ENCODE measurements at places on chromosomes 6 and 20.

DNA sequence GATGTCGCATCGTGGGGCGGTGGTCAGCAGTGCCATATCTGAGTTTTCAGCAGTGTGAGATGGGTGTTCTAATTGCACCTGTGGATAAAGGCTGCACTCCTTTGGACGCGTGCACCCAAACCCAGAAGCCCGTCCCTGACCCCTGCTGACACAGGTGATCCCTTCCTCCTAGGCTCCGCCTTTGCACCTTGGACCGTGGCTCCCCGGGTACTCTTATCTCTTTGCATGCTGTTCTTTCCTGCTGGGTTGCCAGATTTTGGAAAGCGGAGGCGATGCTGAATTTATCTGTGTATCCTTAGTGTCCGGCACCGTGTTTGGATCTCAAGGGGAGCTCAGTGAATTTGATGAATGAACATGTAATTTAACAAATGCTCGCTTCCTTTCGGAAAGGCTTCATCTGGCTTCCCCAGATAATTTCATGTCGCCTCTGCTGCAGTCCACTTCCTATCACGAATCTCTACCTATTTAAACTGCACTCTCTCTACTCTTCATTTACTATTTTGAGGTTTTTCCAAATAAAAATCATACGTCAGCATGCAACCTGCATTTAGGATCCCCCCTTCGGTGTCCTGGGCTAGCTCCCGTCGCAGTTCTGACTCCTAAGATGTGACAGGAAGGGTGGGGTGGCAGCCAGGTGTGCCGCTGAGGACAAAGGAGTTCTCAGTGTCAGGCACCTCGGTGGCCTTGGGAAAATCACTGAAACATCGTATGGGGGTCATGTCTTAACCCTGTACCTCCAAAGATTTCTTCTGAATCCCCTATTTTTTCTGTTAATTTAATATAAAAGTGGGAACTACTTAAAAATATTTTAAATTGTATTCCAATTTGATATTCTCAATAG, 753 bp upstream of the PERP start:
- no peak for DNase-seq

DNA sequence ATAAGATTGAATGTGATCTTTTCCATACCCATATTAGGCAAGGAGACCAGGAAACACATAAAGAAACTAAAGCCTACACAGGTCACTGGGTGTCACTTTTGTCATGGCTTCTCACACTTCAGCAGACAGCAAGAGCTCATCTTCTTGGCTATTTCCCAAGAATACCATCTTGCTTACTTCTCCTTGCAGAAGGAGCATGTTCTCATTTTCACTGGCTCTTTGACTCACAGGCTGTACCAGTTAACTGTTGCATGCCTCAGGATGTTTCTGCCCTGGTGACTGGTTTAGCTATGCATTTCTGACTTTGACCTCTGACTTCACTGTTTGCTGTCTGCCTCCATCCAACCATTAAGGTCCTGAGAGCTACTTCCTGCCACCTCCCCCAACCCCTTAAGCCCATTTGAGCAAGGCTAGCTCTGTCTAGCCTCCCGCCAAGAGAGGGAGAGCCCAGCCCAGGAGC, 40.3 kb upstream of the OGFRL1 start:
- DNase-seq, result no peak

GRCh38 chr6:36368421-36368820, 19.0 kb downstream of the ETV7 start:
- no peak for DNase-seq

DNA sequence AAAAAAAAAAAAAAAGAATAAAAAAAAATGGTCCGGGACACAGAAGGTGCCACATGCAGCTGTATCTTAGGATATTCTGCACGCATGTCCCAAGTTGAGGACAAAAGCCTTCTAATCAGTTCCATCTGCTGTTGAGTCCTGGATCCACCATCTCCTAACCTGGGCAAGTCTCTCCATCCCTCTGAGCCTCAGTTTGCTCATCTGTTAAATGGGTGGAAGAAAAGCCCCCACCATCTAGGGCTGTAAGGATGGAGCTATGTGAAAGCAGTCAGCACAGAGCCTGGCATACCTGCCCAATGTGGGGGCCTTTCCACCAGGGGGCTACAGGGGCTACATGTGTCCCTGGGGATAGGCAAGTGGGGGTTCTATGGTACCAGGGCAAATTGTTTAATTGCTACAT, 208.4 kb downstream of the ZMYND8 start:
- no peak for DNase-seq

DNA sequence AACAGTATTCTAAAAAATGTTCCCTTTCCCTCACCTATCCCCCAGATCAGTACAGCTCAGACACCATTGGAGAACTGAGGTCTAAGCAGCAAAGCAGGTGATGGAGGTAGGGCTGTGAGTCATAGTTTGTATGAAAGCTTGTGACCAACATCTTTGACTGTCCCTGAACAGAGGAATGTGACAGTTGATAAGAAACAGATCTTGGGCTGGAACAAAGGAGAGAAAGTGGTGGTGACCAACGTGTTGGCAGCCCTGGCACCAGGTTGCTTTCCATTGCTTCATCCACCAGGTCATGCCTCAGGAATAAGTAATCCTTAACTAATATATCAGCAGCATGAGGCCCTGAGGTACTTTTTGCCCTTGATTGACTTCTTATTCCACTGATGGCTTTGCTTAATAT, 19.9 kb upstream of the CRIP3 start:
- DNase-seq, result no peak

DNA sequence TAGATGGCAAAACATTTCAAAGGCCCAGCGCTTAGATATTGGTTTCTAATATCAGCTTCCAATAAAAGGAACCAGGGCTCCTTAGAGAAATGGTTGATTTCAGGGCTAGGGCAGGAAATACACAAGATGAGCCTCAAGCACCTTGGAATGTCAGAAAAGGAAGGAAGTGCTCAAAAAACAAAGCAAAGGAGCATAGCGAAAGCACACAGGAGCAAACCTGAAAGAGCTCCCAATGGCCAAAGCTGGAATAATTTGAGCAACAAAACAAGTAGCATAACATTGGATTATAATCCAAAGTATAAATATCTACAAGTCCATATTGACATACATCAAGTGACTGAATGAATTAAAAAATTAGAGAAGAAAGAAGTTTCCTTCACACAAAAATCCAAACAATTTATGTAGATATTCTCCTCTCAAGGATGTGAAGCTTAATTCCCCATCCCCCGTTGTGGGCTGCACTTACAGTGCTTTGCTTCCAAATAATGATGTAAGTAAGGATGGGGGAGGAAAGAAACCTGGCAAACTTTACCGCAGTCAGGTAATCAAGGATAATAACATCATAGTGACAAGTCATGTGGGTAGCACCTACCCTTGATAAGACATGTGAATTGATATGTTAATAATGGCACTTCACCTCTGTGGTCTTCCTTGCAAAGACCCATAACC, 132.9 kb upstream of the DST start:
- DNase-seq, result no peak

- no peak for DNase-seq
These were observed 20.9 kb downstream of the PKIG start for GRCh38 chr20:44603327-44603726.

DNA sequence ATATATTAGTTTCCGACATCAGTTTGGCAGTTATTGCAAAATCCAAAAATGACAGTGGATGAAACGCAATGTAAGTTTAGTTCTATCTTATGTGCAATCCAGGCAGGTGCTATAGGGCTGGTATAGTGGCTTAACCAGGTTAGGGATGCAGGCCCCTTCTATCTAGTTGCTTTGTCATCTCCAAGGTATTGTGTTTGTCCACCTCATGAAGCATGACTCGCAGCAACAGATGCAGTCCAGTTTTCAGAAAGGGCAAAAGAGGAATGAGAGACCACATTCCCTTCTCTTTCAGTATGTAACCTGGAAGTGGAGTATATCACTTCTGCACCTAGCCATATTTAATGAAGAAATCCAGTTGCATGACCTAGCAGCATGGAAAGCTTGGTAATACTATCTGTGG, 59.7 kb downstream of the PKIB start:
- no peak for DNase-seq

DNA sequence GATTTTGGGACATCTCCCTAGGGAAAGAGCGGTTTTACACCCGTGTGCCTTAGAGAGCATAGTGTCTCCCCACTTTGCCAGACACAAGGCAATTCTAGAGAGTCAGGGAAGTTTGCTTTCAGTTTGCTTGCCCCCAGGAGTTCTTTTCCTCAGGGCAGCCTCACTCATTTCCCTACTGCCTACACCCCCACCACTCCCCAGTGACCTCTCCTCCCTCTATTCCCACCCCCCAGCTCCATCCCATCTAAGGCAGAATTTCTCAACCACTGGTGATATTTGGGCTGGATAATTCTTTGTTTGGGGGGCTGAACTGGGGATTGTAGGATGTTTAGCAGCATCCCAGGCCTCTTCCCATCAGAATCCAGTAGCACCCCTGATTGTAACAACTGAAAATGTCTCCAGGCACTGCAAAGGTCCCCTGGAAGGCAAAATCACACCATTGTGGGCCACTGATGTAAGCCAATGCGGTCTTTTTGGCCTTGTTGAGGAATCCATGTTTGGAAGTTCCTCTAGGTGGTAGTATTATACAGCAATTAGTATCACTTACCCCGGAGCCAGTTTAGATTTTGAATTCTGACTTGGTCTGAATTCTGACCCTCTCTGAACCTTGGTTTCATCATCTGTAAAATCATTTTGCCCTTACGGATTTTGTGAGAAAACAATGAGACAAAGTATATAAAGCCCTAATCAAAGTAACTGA, 1.3 kb downstream of the EPPIN start:
- DNase-seq, result no peak

- DNase-seq, result no peak
These were observed 599 bp upstream of the PSORS1C1 start for GRCh38 chr6:31113861-31114540.

- DNase-seq, result no peak
These were observed 80.3 kb downstream of the ASXL1 start for GRCh38 chr20:32438331-32438858.

GRCh38 chr6:30870546-30870945, 13.8 kb upstream of the DDR1 start:
- DNase-seq, result no peak

DNA sequence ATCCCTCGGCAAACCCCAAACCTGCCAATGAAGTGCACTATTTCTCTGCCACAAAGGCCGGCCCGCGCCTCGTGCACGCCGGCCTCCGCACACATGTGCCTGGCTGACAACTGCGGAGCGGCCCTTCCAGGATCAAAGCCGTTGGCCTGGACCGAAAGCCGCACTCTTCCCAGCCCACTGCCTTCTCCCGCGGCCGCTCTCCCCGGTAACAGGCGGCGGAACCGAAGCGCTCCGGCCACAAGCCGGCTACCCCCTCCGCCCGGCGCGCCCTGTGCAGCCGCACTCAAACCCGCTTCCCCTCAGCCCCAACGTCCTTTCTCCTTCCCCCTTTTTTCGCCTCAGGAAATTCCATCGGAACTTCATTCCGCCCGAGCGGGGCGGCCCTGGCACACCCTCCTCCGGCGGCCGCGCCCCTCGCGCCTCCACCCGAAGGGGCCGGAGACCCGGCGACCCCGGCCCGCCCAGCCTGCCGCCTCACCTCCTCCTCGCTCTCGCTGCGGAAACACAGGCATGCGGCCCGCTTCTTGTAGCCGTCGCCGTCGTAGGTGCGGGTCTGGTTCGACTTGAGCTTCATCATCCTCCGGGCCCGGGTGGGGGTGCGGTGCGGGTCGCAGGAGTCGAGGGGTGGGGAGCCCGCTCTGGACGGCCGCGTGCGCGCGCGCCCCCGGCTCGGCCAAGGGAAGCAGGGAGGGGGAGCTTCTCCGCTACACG, 528 bp downstream of the NUDT3 start:
- peak; percentile 72 for DNase-seq

DNA sequence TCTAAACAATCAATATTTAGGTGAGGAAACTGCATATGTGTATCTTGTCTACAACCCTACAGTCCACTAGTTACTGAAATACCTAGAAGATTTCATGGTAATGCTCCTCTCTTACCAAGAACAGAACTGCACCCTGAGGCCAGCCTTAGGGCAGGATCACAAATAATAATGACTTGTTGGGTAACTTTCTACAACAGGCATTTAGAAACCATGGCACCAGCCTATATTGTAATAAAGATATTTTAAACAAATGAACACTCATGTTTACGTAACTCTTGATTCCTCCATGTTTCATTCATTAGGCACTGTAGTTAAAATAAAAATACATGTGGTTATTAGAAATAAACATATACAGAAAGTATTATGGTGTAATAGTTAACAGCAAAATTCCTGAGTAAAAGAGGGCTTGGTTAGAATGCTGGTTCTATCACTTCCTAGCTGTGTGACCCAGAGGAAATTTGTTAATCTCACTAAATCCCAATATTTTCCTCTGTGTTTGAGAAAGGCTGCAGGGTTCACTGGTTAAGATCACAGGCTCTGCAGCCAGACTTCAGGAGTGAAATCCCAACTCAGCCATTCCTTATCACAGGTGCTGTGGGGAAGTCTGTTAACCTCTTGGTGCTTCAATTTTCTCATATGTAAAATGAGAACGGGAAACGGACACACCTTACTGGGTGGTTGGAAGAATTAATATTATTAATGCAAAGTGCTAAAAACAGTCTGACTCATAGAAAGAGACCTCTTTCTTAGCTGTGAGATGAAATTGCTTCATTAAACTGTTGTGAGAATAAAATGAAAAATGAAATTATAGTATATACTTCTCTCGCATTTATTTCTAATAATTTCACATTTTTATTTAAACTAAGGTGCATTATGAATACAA, 8.5 kb downstream of the HMGN3 start:
- no peak for DNase-seq

- no peak for DNase-seq
These were observed 100.1 kb downstream of the MAFB start for GRCh38 chr20:40588891-40589290.

DNA sequence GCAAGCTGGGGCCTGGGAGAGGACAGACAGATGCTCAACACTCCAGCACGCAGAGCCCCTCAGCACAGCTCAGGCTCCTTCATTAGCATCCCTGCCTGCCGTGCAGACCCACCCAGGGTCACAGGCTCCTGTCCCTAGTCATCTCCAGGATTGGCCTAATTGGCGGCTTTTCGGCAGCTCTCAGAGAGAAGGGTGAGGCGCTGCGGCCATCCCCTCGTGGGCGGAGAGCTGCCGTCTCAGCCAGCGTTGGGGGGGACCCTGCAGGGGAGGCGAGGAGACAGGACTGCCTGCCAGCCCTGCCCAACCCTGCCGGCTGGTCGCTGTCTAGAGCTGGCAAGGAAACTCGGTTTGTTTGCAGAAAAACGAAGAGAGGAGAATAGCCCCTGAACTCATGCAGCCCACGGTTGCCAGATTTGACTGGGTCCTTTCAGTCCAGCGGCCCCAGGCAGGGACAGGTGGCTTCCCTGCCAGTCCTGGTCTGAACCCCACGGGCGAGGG, 26.8 kb downstream of the BHLHE23 start:
- no peak for DNase-seq

GRCh38 chr6:88730611-88731011, 232.8 kb downstream of the RNGTT start:
- no peak for DNase-seq

- peak; percentile 38 for DNase-seq
These were observed 45.1 kb downstream of the RAMACL start for GRCh38 chr6:166541366-166541765.

GRCh38 chr20:53763707-53764414, 170.2 kb upstream of the ZNF217 start:
- DNase-seq, result no peak

All from caudate nucleus (tissue), 63 donors.